ENCODE measurements at places on chromosomes 5 and 9.
A peak's percentile ranks its signal among the peaks of the same experiment; 100 is the strongest.

DNA sequence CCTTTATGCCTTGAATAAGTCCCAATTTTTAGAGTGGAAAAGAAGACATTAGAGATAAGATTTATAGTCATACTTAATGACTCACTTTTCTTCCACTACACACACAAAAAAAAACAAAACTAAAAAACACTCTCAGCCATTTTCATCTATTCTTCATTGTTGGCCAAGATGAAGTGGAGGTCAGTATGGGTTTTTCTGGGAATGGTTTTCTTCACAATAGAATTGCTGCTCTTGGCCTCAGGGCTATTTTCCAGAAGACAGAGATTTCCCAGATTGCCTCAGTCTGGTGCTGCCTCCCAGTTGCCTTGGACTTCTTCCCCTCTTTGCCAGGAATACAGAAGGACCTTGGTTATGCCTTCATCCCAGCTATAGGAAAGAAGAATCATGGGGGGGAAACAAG is 463.7 kb downstream of the TMEM232 start:
- DNase-seq = no peak

DNA sequence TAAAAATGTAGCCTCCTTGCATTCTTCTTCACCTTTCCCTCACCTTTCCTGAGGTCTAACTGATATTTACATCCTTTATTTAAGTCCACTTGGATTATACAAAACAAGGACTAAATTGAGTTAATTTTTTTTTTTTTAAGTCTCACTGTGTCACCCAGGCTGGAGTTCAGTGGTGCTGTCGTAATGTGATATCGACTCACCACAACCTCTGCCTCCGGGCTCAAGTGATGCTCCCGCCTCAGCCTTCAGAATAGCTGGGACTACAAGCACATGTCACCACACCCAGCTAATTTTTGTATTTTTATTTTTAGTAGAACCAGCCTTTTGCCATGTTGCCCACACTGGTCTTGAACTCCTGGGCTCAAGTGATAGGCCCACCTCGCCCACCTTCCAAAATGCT is 195.3 kb downstream of the BNC2 start:
- no peak for DNase-seq

- DNase-seq = no peak
Observed at GRCh38 chr5:1212881-1213280, 11.5 kb downstream of the SLC6A19 start.

GRCh38 chr9:137128862-137129455 is 10.0 kb upstream of the GRIN1 start:
- DNase-seq = no peak

DNA sequence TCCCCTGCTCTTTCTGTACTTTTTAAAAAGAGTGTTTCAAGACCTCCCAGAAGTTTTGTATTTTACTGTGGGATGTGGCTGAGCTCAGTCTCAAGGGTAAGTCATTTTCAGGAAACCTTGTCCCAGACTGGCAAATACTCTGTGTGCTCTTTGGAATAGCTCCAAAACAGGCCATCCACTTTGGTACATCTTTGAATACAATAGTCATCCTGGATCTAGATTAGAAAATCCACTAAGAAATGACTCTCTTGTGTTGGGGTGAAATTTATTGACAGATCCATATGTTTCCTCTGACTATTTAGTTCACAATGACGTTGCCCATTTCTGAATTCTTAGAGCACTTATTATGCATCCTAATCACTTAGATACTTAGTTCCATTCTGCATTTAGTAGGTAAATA is 95.2 kb downstream of the PLCXD3 start:
- no peak for DNase-seq

- DNase-seq = no peak
Observed at GRCh38 chr9:92738661-92739081, 26.0 kb downstream of the BICD2 start.

- no peak for DNase-seq
Observed at GRCh38 chr9:130088051-130088450, 34.3 kb downstream of the GPR107 start.

DNA sequence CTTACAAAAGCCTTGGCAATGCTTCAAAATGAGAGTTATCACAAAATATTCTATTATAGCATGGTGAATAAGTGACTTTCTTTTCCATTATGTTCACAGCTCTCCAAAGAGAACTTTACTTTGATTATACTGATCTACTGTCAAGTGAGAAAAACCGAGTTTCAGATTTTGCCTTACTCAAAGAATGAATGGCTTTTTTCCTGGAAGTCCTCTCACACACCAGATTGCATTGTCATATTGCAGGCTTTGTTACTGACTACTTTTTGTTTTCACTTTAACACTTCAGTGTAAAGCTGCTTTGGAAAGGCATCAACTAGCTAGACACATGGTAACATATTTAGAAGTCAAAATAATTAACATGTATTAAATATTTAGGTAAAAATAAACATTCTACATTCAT is 765.2 kb upstream of the NUDT12 start:
- no peak for DNase-seq

DNA sequence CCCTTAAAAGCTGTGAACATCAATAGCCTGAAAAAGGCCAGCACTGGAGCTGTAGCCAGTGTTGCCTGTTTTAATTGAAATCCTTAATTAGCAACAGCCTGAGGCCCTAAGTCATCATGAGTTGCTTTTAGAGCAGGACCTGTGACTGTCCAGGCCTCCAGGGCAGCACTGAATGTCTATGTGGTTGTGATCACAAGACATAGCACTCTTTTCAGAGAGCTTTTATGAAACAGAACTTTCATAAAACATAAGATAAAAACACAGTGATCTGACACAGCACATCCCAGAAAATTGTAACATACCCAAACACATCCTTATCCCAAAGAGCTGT is 85.5 kb upstream of the MYO10 start:
- DNase-seq = no peak

DNA sequence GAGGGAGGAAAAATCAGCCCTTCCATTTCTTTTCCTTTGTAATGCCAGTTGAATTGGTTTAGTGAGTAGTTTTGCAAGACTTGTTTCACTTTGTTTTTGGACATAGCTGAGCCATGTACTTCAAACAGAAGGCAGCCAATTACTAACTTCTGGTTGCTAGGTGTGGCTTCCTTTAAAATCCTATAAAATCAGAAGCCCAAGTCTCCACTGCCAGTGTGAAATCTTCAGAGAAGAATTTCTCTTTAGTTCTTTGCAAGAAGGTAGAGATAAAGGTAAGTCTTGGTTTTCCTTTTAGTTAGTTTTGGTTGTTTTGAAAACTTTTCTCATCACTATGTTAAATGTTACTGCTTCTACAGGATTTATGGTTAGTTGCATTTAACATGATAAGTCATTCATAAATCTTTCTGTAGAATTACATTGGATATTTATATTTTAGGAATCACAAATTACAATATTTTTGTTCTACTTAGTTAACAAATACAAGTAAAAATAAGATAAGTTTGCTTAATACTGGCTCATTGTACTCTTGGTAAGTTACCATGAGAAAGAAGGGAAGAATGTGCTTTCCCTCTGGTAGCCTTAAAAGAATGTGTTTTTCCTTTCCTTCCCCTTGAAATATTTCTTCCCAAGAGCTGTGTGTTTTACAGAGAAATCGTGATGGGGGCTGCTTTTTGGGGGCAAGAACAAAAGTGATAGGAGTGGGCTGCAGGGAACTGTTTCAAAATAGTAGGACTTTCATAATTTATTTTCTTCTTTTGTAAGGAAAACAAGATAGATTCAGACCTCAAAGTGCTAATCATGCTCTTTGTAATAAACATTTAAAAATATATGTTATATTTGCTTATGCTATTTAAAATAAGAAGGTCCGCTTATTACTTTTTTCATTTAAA is at the start of gene ANXA1:
TSS of gene ANXA1 (plus strand) at position 213 of the 890 bp plus-strand sequence. CDS start 6,671 bp downstream, outside the sequence.
- DNase-seq = no peak

GRCh38 chr5:73030995-73031394 is 75.2 kb downstream of the FCHO2 start:
- DNase-seq = no peak

GRCh38 chr5:37835380-37835973 is 4.4 kb downstream of the GDNF start:
- no peak for DNase-seq

GRCh38 chr5:39465843-39466242 is 41.1 kb upstream of the DAB2 start:
- DNase-seq = no peak

DNA sequence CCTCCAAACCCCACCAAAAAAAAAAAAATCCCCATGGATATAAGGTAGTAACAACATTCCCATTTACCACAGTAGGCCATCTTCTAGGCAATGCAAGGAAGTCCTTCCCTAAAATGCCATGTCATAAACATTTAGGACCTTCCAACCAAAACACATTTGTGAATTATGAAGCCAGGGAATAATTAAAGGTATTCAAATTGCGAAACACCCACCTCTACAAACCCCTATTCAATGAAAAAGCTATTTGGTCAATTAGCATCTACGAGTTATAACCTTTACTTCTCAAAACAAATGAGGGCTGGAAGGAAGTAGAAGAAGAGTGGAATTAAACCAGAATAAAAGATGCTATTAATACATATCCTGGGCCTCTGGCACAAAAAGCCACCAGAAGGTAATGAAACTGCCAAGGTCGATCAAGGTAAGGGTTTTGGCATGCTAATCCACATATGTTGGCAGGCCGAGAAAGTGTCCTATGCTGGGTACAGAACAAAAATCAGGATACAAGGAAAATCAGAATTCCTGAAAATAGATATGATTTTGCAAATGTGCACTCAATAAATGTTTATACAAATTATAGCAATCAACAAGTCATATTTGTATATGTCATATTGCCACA is 47.7 kb downstream of the MTMR12 start:
- DNase-seq = no peak

- no peak for DNase-seq
Observed at GRCh38 chr9:86978413-86978812, 31.1 kb upstream of the GAS1 start.

- peak; percentile 20 for DNase-seq
Observed at GRCh38 chr5:147507480-147508126, 2.3 kb downstream of the DPYSL3 start.

DNA sequence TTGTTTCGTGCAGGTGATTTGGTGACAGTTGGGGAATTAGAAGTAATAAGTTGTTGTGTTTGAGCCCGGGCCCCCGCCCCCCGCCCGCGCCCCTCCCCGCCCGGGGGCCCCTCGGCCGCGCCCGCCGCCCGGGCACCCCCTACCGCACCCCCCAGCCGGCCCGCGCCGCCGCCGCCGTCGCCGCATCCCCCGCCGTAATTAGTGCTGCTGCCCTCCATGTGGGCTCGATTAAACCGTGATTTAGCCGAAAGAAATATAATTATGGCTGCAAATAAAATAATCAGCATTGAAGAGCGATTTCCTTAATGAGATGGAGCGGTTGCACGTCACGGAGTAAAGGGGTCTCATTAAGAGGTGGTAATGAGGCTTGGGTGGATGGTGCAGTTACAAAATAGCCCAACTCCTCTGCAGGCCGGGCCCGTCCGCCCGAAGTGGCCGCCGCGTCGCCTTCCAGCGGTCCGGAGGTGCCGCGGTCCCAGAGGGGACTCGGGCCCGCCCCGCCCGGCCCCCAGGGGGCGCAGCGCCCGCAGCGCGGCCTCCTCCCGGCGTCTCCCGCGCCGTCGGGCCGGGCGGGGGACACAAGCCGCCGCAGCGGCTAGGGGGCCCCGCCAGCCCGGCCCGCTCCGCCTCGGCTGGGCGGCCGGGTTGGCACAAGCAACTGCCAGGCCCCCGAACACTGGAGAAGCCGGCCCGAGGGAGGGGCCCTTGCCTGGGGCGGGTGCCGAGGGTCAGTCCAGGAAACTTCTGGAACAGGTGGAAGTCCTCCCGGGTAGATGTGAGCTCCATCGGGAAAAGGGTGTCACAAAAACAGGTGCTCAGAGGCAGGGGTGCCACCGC is 6.9 kb upstream of the OTP start:
- peak; percentile 19 for DNase-seq

GRCh38 chr5:30572279-30572678 is 621.2 kb upstream of the CDH6 start:
- DNase-seq = no peak

- DNase-seq = no peak
Observed at GRCh38 chr9:22740781-22741180, 294.2 kb downstream of the DMRTA1 start.

GRCh38 chr5:99929806-99930135 is 605.4 kb upstream of the FAM174A start:
- DNase-seq = no peak

DNA sequence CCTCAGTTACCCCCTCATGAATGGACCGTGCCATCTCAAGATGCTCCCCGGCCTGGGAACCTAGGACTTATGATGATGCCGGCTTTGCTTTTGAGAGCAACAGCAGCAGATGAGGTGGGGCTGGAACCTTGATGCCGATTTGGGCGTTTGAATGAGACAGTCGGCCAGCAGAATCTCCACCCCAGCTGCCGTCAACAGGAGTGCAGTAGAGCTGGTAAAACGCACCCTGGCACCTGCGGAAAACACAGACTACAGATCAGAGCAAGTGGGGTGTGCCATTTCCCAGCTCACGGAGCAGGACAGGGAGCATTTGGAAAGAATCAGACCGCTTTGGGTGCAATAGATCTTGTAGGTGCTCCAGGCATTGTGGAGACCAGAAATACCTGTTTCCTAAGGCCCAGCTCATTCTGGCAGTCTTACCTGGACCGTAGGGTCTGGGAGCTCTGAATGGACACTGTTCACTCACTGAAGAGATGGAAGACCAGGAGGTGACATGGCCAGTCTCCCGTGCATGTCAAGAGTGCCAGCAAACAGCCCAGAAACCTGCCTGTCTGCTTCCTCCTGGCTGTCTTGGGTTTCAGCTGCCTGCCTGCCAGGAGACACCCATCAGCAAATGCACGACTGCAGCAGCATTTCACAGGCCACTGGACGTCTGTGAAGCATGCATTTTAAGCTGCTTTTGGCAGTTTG is 317.7 kb upstream of the IRX4 start:
- no peak for DNase-seq

GRCh38 chr5:156693113-156693512 is 157.0 kb upstream of the PPP1R2B start:
- no peak for DNase-seq

- DNase-seq = no peak
Observed at GRCh38 chr9:127202461-127203169, 62.0 kb upstream of the GARNL3 start.

- no peak for DNase-seq
Observed at GRCh38 chr5:158289967-158290366, 431.0 kb upstream of the CLINT1 start.

DNA sequence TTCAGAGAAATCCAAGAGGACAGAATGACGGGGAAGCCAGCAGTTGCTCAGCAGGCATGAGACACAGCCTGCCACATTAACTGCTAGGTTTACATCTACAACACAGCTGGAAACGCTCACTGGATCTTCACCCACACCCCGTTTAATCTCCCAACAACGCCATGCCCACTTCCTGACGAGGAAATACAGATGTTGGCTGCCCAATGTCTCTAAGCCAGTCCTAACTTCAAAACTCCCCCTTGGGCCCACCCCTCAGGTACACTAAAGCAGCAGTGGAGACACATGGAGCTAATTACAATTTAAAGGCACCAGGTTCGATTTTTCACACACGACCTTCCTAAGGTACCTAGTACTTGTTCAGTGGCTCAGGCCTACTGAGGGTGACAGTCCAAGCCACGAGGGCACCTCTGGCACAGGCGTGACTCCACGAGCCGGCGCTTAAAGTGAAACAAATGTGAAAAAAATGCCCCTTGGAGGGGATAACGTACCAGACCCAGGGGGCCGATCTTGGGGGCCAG is 904 bp downstream of the RPL12 start:
- no peak for DNase-seq
